AG04450 (cell line): ENCODE measurements at places on chromosomes 7 and 10.

GRCh38 chr10:17113889-17114540 is 15.6 kb downstream of the CUBN start:
- DNase-seq = peak; percentile 55

- no peak for DNase-seq
These were observed 129.6 kb downstream of the SLIT1 start for GRCh38 chr10:97056003-97056630.

DNA sequence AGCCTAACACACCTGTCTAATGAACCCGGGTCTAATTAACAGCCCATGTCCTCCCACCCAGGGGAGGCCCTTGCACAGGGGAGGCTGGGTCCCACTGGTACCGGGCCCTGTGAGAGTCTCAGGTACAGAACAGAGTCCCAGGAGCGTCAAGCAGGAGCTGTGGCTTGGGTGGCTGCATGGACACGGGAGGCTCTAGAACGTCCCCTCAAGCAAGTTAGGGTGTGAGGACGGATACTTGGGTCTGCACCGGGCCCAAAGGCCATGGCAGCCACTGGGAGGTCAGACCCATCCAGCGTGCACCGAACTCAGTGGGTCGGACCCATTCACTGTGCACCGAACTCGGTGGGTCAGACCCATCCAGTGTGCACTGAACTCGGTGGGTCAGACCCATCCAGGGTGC is 309.7 kb downstream of the DNAJB6 start:
- DNase-seq = no peak

- no peak for DNase-seq
These were observed 5.8 kb upstream of the POLM start for GRCh38 chr7:44087911-44088838.

DNA sequence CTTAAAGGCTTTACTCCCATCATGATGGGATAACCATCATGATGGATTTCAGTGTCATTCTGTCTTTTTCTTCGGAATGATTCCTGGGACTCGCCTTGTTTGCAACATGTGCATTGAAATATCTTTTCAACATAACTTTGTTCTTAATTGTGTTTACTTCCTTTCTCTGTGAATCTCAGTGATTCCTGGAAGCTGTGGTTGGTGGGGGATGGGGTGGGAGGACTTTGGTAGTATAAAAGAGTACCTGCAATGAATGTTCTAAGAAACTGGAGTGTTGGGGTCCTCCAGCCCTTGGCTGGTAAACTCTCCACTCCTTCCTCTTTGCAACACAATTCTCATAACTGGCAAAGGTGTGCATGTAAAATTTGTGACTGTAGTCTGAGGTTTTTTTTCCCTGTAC is 11.5 kb upstream of the SH2D4B start:
- DNase-seq = no peak

GRCh38 chr10:76278811-76279460 is 847.5 kb downstream of the LRMDA start:
- DNase-seq = no peak

DNA sequence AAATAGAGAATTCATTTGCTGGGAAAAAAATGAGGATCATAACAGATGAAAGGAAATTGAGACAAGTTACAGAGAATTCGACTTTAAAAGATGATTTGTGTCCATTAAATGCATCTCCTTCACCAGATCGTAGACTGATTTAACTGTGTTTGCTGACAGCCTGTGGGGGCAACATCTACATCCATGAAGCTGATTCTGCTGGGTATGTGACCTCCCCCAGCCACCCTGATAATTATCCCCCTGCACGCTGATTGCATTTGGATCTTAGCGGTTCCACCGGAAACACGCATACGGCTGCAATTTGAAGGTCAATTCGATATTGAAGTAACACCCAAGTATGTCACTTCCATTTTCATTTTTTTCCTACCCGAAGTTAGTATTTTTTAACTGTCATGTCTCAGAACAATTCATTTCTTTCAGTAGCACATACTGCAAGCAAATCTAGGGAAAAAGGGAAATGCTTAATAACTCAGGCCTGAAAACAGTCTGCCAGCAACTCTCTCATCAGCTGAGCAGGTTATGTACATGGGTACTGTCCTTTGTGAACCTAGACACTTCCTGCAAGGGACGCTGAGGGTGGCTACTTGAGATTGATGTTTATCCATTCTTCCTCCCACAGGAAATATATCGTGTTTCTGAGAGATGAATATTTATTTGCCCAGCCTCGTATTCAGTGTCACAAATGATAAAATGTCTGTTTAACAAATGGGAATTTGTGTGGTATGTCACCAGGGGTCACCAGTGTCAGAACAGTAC is 134.9 kb downstream of the ZNF22 start:
- no peak for DNase-seq

DNA sequence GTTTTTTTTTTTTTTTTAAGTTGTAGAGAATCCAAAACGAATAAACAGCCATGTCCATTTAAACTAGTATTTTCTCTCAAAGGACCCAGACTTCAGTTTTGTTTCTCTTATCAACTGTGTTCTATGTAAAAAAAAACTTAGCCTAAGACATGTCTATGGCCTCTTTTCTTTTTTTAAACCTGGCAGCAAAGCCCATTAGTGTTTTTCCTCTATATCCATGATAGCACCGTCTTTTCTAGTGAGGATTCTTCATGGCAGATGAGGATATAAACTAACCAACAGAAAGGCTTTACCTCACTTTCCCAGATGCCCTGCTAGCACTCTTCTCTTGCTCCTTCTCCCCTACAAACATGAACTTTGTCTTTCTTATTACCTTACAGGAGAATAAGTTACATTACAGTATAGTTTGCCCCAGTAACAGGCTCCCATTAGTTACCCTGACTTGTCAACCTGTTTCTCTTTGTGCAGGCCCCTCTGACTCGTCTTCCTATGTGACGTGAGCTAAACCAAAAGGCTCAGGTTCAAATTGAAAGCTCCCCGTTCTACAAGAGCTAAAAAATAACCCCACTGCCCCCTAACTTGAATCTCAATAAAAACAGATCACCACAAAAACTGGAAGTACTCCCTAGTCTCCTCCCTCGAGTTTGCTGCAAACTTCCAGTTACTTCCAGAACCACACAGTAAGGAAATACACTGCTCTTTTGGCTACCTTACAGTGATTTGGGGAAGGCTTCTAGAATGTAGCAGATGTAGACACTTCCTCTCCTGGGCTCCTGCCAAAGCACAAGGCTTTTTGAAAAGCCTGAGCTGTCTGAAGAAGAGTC is 20.1 kb downstream of the P4HA1 start:
- DNase-seq = peak; percentile 62

GRCh38 chr7:1693991-1694524 is 24.0 kb downstream of the ELFN1 start:
- DNase-seq = no peak

DNA sequence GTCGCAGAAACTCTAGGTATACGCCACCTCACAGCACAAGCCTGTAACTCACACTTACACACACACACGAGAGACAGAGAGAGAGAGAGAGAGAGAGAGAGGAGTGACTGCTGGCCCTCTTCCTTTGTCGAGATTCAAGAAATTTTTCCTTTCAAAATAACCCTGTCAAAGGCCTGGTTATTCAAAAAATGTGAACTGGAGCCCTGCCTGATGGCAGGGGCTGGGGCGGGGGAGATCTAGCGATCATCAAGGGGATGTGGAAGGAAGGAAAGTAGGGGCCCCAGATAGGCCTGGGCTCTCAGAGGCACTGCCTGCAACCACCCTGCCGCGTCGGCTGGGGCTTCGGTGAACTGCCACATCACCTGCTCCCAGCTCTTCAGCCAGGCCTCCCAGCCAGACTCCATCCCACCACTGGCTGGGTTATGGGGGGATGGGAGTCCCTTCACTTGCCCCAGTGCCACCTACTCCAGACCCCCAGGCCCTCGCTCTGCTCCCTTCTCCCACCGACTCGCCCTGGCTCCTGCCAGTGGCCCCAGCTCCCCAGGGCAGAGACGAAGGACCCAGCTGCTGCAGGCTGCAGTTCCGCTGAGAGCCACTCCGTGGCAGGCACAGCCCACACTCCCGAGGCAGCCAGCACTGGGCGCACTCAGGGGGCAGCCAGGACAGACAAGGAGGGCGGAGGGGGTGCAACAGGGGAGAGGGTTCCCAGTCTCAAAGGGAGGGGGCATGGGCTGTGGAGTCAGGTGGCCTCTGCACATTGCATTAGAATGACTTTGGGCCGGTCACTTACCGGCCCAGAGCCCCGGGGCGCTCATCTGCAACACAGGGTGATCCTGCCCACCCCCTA is 15.3 kb downstream of the KCNH2 start:
- no peak for DNase-seq

GRCh38 chr10:36515319-36515718 is 610.1 kb upstream of the ANKRD30A start:
- DNase-seq = no peak

DNA sequence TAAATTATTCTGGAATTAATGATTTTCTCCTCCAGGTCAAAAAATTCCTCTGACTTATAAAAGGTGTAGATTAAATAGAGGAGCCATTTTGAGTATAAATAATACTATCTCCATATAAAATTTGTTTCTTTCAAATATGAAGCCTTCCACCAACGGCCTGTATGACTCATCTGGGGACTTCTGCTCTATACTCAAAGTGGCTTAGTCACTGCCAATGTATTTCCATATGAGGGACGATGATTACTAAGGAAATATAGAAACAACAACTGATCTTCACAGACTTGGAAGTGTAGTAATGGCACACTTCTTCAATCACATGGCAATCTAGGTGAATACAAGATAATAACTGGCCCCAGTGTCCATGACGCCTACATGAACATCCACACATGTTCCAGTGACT is 335.6 kb upstream of the HGF start:
- peak; percentile 16 for DNase-seq

DNA sequence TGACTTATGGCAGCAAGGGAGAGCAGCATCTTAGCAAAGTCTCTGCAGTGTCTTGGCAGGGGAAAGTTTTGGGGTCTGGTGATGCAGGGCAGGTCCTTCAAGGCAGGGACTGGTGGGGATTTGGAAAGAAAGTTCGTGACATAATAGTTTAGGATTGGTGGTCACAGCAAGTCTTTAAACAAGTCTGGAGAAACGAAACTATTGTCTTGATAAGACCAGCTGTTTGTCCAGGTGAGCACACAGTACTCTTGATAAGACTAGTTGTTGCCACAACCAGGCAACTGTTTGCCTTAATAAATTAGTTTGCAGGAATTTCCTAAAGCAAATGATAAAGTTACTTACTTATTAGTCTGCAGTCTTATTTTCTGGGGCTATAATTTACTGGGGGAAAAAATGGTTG is 136.1 kb downstream of the AKR1D1 start:
- DNase-seq = no peak

GRCh38 chr10:48512861-48513260 is 92.0 kb downstream of the ARHGAP22 start:
- no peak for DNase-seq

DNA sequence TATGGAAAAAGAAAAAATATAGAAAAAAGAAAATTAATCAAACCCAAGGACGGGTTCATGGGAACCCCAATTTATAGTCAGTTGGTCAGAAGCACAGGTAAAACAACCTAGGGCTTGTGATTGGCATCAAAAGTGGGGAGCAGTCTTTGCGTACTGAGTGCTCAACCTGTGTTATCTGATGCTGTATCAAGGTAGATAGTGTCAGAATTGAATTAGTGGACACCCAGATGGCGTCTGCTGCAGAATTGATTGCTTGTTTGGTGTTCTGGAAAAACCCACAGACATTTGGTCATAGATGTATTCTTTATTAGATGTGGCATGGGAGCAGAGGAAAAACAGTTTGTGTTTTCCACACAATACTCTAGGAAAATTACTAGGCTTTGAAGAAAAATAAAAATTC is 39.6 kb downstream of the NEUROG3 start:
- no peak for DNase-seq

- DNase-seq = no peak
These were observed 76.0 kb downstream of the GRK5 start for GRCh38 chr10:119283387-119283786.

DNA sequence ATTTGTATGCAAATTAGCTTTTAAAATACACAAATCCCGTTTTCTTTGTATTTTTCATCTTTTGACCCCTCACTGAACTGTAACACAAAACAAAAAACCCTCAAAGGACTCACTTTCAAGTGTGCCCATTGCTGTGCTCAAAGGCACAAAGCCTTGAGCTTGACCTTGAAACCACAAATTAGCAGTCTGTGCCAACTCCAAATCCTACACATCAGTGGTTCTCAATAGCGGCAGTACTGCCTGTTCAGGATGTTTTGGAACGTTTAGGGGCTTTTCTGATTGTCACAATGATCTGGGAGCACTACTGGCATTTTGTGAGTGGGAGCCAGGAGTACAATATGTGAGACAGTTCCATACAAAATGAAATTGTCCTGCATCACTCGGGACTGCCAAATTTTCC is 55.5 kb downstream of the KDM7A start:
- no peak for DNase-seq
